ENCODE measurements at places on chromosomes 4 and X.
A peak's percentile ranks its signal among the peaks of the same experiment; 100 is the strongest.

DNA sequence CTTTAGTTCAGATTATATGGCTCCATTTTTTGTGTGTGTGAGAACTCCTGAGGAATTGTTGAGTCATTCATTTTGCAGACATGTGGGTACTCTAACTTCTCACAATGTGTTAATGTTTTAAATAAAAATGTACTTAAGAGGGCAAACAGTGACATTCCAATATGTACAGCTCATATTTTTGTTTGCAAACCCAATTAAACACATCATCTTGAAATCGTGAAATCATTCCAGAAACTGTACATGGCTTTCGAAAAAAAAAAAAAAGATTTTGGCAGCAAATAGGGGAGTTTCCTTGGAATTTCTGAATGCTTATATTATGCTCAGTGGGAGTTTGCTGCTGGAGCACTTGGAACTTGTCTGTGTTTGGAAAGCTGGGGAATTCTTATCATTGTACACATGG is 85.0 kb downstream of the HPGD start:
- no peak for DNase-seq

DNA sequence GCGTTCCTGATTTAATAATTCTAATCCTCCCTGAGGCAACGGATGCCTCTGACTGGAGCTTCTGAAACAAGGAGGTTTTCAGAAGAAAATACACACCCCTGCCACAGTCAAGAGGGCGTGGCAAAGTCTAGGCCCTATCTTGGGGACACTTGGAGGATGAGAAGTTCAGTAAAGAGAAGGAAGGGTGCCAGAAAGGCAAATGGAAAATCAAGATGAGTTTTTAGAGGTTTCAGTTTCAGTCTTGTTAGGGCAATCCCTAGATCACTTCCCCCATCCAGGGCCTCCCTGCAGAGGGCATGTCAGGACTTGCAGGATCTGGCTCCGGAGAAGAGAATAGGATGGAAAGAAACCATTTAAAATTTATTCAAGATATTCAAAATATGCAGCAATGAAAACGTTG is 28.5 kb upstream of the FGF2 start:
- no peak for DNase-seq

- no peak for DNase-seq
Observed at GRCh38 chr4:86586160-86586572, 7.9 kb upstream of the PTPN13 start.

DNA sequence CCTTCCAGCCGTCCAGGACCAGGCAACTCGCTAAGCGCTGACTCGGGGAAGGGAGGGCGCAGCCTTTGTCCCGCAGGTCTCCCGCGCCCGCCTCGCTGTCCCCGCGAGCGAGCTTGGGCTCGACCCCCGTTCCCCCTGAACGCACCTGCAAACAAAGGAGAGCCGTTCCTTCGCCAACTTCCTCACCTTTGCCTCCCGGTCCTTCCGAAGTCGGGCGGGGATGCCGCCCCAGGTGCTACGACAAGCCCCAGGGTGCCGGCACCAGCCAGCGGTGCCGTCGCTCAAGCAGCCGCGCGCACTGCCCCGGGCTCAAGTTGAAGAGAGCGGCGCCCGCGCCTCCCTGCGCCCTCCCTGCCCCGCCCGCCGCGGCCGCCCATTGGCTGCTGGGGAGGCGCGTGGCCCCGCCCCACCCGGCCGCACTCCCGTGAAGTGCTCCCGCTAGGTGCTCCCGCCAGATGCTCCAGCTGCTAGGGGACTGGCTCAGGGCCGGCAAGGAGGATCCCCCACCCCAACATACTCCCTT is 107.1 kb downstream of the NSUN7 start:
- peak; percentile 17 for DNase-seq

- no peak for DNase-seq
Observed at GRCh38 chr4:15897577-15897976, 41.0 kb downstream of the FGFBP1 start.

DNA sequence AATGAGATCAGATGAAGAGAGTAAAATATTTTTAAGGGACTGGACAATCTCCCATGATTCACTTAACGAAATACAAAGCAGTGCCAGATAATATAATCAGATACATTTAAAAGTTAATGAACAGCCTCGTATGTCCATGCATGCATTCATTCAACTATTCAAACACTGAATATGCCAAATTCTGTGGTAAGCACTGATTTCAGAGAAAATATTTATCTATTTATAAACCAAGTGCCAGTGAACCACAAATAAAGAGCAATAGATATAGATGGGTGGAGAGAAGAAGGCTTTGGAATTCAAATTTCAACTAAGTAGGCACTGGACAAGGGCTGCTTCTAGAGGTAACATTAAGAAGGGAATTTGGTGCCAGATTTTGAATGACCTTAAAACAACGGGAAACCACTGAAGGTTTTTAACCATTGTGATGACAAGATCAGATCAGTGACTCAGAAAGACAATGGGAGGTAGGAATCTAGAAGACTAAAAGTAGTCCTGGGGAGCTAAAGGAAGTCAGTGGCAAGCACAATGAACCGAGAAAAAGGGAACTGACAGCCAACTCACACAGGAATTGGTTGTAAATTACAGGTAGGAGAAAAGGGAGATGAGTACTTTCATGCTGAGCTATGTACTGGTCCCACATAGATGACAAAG is 14.2 kb downstream of the ELOVL6 start:
- no peak for DNase-seq

DNA sequence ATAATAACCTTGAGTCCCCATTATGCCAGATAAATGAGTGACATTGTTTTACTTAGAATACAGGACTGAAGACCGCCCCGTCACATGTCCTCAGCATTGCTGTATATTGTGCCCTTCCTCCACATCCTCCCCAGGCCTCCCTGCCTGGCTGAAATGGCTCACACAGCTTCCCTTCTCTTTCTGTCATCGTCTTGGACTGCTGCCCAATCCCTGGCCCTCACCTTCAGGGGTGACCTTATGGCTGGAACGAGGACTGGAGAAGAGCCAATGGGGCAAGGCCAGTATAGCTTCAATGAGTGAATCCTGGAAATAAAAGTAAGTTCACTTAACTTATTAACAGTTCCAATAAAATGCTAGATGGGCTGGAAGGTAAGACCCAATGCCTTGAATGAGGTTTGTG is 2.7 kb downstream of the KCNE5 start:
- no peak for DNase-seq

DNA sequence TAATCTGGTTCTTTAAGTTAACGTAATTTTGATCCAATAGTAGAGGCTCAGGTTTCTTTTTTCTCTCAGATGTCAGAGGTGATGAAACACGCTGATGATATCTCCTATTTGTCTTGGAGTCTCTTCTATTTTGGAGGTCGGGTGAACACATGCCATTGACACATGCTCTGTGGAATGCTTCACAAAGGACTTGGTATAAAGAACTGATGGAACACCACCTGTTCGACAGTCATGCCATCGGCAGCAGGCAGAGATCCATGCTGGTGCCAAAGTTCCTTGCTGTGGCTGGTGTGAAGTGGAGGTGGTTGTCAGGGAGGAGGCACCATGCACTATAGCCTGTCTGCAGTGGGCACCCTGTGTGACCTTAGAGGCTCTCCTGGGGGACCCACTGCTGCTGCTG is 94.9 kb downstream of the ATP8A1 start:
- no peak for DNase-seq

DNA sequence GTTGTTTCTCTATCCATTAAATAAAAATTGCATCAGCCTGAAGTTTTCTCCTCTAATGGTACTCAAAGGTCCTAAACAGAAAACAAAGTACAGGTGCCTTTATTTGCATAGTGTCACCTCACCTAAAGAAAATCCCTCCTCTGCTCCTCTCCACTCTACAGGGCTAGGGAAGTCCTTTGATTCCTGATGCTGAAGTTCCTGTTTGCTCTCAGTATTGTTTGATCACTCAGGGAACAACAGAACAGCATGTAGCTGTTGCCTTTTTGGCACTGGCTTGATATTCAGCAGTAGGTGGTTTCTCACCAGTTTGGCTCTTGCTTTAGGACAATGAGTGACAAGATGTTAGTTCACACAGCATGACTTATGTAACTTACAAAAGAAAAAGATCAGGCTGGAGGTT is 156.2 kb upstream of the SLC7A11 start:
- DNase-seq: no peak

DNA sequence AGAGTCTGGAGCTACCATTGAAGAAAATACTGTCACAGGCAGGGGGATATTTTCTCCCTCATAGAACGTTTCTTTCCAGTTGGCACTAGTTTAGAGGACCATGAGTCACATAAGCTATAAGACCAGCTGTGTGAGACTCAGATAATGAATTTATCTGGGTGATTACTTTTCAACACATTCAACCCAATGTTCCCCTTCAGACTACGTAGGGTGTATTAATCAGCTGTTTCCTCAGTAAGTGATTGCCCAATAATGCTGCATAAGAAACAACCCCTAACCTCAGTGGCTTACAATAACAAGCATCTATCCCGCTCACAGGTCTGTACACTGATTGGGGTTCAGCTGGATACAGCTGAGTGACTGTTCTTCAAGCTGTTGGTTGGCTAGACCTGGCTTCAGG is 38.1 kb downstream of the CBLL2 start:
- no peak for DNase-seq

- no peak for DNase-seq
Observed at GRCh38 chrX:134741746-134742145, 83.5 kb upstream of the PLAC1 start.

- DNase-seq: no peak
Observed at GRCh38 chrX:104253567-104254441, 929 bp downstream of the ESX1 start.

GRCh38 chrX:63613531-63614028 is 171.4 kb downstream of the ARHGEF9 start:
- DNase-seq: no peak

DNA sequence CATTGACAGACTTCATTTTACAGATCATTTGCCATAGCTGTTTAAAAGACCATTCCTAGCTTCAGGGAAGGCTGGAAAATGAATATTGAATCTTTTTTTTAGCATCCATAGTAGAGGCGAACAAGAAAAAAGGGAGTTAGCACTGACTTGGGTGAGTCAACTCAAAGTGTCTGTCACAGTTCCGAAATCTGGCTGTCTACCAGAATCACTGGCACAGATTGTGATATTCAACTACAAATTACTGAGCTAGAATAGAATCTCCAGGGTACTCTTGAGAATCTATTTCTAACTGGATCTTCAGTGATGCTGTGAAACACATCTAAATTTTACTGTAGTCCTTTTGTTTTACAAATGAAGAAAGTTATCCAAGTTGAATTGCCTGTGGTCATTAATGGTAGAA is 31.5 kb downstream of the SEC24B start:
- no peak for DNase-seq

DNA sequence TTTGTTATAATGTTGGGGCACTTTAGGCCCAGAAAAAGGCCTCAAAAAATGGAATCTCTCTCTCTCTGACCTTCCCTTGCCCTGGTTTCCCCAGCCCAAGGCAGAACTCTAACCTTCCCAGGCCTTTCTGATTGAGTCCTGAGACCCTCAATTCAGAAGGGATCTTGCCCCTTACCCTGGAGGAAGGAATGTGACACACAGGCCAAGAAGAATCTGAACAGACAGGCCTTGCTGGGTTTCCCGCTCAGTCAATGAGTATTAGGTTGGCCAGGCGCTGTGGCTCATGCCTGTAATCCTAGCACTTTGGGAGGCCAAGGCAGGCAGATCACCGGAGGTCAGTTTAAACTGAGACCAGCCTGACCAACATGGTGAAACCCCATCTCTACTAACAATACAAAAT is 27.6 kb downstream of the ELOVL6 start:
- DNase-seq: no peak

DNA sequence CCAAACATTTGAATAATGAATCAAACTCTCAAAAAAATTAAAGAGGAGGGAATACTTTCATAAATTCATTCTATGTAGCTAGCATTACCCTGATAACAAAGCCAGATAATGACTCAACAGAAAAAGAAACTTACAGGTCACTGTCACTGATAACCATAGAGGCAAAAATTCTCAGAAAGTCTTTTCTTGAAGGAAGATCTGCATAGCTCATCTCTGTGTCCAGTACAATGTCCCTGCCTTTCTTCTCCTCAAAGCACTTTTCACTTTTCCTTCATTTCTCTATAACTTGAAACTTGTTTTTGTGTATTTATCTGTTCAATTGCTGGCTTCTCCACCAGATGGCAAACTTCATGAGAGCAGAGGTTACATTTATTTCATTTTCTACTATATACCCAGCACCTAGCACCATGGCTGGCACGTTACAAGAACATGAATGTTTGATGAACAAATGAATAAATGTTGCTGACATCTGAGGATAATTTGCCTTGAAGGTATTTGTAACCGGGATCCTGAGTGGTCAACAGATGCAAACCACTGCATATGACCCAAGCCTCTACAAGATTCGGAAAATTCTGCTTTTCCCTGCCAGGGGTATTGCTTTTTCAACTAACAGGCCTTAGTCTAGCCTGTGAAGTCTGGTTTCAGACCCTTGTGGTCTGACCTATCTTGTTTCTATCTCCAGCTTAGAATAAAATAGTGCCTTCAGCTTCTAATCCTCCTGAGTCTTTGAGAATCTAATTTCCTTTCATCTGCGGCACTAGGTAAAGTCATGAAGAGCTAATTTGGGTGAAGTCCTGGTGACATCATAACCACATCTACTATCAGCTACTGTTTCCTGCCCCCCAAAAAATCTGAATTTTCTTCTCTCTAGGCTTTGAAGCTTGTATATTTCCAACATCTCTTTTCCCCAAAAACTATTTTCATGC is 52.5 kb upstream of the ANTXR2 start:
- peak; percentile 14 for DNase-seq

DNA sequence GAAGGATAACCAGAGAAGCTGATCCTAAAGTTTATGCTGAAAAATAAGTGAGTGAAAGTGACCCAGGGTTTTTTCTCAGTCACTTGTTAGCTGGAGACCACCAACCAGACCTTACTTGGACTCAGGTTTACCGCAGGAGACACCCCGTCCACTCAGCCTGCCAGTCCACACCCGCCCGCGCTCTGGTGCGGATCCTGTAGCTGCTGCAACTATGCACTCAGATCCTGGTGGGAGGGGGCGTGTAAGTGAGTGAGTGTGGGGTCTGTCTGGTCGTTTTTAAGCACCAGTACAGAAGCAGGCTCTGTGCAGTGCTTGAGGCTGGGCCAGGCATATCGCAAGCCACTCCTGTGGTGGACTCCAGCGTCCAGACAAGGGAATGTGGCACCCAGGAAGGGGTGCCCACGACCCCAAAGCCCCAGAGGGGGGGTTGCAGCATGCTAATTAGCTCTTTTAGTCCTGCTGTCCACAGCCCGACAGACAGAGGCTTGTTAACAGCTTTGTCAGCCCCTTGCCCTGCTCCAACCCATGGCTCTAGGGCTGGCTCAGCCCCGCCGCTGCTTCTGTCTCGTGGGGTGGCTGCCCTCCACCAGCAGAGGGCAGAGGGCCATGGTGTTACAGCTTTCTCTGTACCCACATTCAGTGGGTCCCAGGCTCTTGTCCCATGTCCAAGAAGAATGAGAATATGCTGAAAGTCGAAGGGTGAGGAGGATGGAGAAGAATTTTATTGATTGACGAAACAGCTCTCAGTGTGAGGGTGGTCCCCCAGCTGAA is 40.4 kb upstream of the PPP1R2C start:
- DNase-seq: no peak

- no peak for DNase-seq
Observed at GRCh38 chr4:7398788-7399439, 35.8 kb downstream of the PSAPL1 start.

GRCh38 chr4:170305627-170306026 is 215.9 kb upstream of the AADAT start:
- DNase-seq: no peak
